Activated naive CD4-positive, alpha-beta T cell (primary cell): ENCODE measurements at places on chromosomes 3 and 15.

DNA sequence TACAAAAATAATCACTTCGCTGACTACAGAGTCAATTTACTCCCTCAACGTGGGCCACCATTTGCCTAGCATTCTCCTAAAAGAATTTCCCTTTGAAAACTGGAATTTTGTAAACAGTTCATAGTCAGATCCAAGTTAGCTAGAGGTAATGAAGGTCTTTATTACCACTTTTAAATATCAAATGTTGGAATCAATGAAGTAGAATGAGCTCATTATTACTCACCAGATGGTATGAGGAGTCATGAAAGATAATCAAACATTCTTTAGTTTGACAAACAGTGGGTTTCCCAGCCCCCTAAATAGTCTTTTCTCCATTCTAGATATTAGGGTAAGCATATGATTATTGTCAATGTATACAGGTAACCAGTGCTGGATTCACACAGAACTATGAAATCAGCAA is 455.7 kb upstream of the THBS1 start:
- no peak for DNase-seq

DNA sequence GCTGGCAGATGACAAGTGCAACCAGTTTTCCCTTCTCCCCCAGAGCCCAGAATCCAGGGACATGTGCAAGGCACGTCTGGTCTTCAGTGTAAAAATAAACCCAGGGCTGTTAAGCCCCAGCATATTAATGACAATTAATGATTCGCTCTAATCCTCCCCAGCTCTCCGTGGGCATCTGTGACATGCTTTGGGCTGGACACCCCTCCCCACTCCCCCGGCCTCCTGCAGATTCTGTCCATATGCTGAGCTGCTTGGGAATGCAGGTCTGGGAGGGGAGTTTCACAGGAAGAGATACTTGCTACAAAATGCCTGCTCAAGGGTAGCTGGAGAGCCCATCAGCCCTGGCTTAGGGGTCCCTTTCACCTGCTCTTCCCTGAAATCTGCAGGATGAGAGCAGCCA is 43.0 kb upstream of the NTRK3 start:
- DNase-seq = no peak

DNA sequence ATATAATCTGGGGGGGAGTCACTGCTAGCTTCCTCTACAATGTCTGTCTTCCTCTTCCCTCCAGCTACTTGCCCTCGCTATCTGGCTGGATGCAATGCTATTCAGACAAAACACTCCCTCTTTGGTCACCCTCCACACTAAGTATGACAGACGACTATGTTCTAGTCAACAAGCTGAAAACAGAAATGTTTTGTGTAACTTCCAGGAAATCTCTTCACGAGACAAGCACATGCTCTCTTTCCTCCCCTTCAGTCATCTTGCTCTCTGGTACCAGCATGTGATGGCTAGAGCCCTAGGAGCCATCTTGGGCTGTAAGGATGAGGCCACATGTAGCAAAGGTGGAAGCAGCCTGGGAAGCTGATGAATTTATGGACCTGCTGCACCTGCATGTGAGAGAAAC is 151.3 kb downstream of the ARRDC4 start:
- DNase-seq = no peak

- DNase-seq = peak; percentile 54
Measured at GRCh38 chr15:52208306-52208946, 17.2 kb upstream of the GNB5 start.

GRCh38 chr3:197088370-197088769 is 58.8 kb upstream of the MELTF start:
- DNase-seq = no peak

- no peak for DNase-seq
Measured at GRCh38 chr3:76400141-76400540, 614.8 kb upstream of the ZNF717 start.

GRCh38 chr3:194522579-194523046 is 35.8 kb upstream of the ATP13A3 start:
- no peak for DNase-seq

GRCh38 chr15:75136118-75136517 is 65.6 kb upstream of the C15orf39 start:
- DNase-seq = no peak

GRCh38 chr3:134179508-134179907 is 71.2 kb downstream of the RYK start:
- DNase-seq = no peak

GRCh38 chr15:59443341-59444072 is 5.5 kb downstream of the FAM81A start:
- no peak for DNase-seq

DNA sequence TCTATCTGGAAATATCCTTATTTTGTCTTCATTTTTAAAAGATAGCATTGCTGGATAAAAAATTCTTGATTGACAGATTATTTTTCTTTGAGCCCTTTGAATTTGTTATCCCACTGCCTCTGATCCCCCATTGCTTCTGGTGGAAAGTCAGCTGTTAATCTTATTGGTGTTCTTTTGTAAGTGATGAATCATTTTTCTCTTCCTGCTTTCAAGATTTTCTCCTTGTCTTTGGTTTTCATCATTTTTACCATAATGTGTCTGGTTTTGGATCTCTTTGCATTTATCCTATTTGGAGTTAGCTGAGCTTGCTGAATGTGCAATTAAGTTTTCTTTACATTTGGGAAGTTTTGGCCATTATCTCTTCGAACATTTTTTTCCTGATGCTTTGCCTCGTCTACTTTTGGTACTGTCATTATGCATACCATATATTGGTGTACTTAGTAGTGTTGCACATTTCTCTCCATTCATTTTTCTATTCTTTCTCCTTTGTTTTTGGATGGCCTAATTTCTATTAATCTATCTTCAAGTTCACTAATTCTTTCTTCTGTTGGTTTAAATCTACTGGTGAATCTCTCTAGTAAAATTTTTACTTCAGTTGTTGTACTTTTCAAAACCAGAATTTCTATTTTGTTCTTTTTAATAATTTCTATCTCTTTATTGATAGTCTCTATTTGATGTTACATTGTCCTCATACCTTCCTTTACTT is 440.0 kb upstream of the PROK2 start:
- DNase-seq = no peak

GRCh38 chr3:157063926-157064325 is 96.0 kb downstream of the CCNL1 start:
- no peak for DNase-seq

DNA sequence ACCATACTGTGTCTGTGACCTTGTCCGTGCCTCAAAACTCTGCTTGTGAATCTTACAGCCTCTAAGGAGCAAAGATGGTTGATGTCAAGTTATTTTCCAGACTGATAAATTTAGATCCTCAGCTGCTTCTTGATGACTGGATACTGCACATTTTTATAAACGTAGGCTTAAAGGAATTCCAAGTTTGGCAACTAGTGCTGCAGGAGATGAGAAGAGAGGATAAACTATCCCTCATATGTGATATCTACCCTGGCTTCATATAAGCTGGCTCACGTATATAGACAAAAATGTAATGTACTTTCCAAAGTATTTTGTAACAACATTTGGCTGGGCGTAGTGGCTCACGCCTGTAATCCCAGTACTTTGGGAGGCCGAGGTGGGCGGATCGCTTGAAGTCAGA is 89.6 kb downstream of the GMPS start:
- no peak for DNase-seq

DNA sequence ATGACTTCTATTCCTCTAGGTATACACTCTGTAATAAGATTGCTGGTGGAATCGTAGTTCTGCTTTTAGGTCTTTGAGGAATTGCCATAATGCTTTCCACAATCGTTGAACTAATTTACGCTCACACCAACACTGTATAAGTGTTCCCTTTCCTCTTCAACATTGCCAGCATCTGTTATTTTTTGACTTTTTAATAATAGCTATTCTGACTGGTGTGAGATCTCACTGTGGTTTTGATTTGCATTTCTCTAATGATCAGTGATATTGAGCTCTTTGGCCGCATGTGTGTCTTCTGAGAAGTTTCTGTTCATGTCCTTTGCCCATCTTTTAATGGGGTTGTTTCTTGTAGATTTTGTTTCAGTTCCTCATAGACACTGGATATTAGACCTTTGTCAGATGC is 12.8 kb downstream of the NXPE3 start:
- DNase-seq = no peak

DNA sequence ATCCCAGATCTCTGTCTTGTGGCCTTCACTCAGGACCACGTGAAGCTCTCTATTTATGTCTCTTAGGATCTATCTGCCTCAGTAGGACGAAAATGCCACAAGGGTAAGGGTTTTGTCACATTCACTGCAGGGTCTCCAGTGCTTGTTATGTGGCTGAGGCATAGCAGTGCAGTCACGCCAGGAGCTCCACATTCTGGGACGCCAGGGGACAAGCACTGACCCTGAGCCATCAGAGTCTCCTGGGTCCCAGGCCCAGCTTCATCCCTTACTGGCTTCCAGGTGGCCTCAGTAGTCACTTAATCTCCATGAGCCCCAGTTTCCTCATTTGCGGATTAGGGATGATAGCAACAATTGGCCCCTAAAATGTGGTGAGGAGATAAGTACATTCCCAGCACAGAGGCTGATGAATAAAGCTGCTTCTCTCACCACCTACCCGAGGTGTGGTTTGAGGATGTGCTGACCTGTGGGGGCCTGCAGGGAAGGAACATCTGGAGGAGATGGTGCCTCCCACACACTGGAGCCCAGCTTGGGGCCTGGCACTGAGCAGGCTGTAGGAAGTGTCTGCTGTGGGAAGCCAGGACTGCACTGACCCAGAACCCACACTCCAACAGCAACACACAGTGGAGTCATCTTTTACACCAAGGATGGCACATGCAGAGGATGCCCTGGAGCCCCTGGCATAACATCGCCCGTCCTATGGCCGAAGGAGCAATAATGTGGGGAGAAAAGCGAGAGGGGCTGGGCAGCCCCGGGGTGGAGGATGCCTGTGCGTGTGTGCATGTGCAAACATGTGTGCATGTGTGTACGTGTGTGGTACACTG is 93.2 kb upstream of the IQSEC1 start:
- DNase-seq = no peak

DNA sequence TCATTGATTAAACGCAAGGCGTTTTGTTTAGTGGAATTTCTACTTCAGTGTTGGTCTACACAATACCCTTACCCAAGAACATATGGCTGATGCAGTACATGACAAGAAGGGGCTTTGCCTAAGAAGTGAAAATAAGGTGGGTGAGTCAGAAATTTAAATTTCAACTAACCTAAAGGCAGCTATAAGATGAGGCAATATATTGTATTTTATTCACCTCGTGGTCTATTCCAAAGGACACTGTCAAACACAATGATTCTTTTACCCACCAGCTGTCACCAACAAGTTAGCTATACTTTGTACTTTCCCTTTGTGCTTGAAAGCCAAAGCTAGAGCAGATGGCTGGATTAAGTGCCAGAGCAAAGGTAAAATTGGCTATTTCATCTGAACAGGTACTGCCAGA is 10.9 kb upstream of the SETMAR start:
- no peak for DNase-seq

DNA sequence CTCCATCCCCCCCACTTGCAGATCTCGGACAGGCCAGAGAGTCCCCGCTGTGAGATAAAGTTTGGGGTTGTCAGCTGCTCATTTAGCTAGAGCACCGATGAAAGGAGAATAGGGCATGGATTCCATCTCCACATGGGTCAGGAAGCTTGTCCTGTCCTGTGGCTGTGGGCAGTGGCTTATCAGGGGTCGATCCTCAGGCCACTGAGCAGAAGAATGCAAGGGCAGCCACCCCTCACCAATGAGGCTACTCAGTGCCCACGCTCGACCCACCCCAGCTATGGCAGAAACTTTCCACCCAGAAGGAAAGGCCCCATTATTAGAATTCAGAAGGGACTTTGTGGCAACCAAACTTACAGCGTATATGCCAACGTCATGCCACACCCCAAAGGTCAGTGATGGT is 43.3 kb downstream of the CPN2 start:
- DNase-seq = no peak

DNA sequence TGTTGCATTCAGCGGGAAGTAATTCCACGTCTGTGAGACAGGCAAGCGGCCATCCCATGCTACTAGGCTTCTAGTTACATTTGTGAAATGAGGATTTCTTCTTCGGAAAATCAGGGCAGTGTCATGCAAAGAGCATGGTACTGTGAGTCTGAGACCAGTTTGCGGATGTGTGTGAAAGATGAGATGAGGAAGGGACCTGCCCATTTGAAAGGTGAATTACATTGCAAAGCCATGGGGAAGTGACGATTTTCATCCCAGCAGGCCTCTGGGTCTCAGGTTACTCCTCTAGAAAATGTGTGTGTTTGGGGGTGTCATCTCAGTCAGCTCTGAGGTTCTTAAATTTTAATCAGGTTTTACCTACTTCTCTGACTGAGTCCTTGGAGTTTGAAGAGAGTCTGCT is 16.1 kb downstream of the TLE3 start:
- no peak for DNase-seq

- DNase-seq = no peak
Measured at GRCh38 chr15:97995881-97996603, 35.5 kb downstream of the ARRDC4 start.

- DNase-seq = no peak
Measured at GRCh38 chr3:105809208-105809888, 59.5 kb downstream of the CBLB start.

GRCh38 chr3:126517986-126518778 is 609 bp upstream of the UROC1 start:
- DNase-seq = no peak

GRCh38 chr3:14488286-14489041 is 51.7 kb downstream of the GRIP2 start:
- no peak for DNase-seq

- no peak for DNase-seq
Measured at GRCh38 chr3:105513042-105513441, 146.3 kb downstream of the ALCAM start.

GRCh38 chr3:135891121-135891520 is 74.4 kb upstream of the PPP2R3A start:
- DNase-seq = no peak

GRCh38 chr15:57329582-57330367 is 46.5 kb upstream of the CGNL1 start:
- DNase-seq = no peak

DNA sequence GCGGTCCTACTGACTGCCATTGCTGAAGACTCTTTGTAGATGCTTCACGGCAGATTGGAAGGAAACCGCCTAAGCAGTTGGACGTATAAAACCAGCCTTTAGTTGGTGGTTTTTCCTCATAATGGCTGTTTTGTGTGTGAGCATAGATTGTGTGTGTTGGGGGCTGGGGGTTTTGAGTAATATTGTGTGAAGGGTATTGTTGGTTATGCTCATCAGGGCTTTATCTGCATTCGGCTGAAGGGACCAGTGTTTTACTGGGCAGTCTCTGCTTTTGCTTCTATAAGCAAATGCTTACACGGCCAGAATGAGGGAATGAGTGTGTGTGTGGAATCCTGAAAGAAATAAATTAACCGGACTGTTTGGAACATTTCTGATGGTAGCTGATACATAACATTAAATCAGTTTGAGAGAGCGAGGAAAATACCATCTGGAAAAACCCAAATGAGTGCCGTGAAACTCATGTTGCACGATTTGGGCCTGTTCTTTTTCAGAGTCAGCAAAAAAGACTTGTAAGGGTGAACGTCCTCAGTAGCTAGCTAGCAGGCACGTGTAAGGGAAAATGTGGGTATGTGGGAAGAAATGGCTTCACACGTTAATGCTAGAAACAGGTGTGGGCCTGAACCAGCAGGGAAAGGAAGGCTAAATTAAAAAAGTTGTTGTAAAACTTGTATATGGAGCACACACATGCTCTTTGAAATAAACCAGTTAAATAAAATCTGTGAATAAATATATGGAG is 1.9 kb downstream of the MITF start:
- DNase-seq = no peak

- no peak for DNase-seq
Measured at GRCh38 chr3:184656458-184656828, 55.4 kb downstream of the MAGEF1 start.
